RWPE1 (cell line): ENCODE measurements at places on chromosomes 16 and 17.

- no peak for DNase-seq
Observed at GRCh38 chr17:34287875-34288274, 2.3 kb downstream of the CCL11 start.

- DNase-seq: no peak
Observed at GRCh38 chr16:84911486-84912216, 91.9 kb downstream of the CRISPLD2 start.

DNA sequence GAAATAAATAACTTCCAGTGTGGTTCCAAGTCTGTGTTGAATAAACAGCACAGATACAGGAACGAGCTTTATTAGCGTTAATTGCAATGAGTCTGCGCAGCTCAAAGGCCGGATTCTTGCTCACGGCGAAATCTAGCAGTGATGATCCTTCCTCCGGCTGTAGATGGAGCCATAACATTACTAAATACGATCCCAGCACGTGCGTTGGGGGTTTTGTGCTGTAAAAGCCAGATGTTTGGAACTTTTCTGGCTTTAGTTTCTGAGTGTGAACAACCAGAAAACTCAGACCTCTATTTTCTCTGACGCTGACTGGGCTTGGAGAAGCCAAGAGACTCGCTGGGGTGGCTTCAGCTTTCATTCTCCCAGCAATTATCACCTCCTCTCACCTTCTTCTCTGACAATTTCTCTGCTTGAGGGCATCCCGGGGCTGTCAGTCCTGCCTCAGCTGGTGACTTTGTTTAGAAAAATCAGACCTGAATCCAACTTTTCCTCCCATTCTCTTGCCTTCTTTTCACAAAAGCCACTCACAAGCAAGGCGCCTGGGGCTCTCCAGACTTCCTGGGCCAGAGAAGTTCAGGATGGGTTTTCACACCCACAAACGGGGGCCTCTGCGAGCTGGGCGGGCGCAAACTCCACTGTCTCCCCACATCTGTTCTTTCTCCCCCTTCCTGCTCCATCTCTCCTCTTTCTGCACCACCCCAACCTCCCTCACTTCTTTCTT is 47.1 kb upstream of the AKTIP start:
- peak; percentile 82 for DNase-seq

DNA sequence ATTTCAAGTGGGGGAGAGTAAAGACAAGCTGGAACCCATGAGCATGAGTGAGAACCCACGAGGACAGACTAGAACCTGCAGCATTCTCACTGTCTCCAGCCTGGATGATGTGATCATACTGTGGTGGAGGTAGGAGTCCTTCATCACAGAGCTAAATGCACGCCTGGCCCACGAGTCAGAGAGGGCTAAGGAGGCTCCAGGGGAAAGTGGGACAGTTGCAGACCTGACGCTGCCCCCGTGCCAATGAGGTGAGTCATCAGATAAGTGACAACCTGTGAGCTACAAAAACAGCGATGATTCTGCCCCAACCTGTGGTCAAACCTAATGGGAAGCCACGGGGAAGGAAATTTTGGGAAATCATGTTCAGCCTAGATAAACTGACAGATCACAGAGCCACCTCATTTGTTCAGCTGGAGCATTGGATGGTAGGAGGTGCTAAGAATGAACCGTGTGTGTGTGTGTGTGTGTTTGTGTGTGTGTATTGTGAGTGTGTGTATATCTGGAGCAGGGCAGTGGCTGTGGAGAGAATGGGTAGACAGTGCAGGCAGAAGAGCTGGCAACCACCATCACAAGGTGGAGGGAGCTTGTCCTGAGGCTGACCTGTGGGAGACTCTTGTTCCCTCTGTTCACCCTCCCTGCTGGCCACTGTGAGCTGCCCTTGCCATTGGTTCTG is 131.8 kb downstream of the UTP18 start:
- no peak for DNase-seq

DNA sequence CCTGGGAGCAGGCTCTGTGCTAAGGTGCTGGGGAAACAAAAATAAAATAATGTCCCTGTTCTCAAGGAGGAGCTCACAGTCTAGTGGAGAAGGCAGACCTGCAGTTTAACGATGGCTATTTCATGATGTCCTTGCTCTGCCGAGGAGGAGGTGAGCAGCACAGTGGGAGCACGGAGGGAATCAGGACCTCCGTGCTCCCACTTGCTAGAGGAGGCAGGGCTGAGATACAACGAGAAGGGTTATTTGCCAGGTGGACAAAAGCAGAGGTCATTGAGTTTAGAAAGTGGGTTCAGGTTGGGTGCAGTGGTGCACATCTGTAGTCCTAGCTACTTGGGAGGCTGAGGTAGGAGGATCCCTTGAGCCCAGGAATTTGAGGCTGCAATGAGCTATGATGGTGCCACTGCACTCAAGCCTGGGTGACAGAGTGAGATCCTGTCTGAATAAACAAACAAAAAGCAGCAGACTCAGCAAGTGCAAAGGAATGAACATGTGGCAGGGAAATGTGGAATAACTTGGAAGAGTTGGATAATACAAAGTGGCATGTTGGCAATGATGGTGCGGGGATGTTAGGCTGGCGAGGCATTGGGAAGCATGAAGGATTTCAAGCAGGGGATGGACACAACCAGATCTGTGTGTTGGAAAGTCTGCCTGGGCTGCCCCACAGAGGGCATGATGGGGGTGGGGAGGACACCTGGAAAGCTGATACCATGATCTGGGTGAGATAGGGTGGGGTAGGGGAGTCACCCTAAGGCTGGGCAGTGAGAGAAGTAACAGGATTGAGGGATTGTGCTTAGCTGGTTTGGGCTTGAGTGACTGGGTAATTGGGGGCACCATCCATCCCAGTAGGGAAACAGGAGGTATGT is 12.8 kb upstream of the TNS4 start:
- no peak for DNase-seq

GRCh38 chr16:66295213-66295612 is 71.3 kb upstream of the CDH5 start:
- no peak for DNase-seq

- DNase-seq: peak; percentile 58
Observed at GRCh38 chr17:81991684-81992305, 14.4 kb downstream of the ASPSCR1 start.

- no peak for DNase-seq
Observed at GRCh38 chr16:86374603-86375130, 135.7 kb upstream of the FOXF1 start.

- no peak for DNase-seq
Observed at GRCh38 chr17:33973491-33973890, 281.6 kb upstream of the CCL2 start.

DNA sequence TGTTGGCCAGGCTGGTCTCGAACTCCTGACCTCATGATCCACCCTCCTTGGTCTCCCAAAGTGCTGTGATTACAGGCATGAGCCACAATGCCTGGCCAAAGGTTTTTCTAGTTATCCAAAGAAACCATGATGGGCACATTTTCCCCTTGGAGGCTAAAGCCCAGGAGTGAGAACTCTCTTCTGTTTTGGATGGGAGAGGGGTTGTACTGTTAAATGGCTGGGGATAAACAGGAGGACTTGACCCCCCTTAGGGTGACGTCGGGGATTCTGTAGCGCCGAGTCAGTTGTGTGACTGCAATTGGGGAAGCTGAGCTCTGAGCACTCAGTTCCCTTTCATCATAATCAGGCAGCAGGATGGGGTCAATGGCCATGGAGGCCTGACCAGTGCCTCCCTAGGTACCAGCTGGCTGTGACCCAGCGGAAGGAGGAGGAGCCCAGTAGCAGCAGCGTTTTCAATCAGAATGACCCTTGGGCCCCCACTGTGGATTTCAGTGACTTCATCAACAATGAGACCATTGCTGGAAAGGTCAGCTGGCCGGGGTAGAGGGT is 4.1 kb downstream of the AOC3 start:
- no peak for DNase-seq

GRCh38 chr17:41406205-41406604 is 8.8 kb upstream of the KRT31 start:
- DNase-seq: peak; percentile 41

DNA sequence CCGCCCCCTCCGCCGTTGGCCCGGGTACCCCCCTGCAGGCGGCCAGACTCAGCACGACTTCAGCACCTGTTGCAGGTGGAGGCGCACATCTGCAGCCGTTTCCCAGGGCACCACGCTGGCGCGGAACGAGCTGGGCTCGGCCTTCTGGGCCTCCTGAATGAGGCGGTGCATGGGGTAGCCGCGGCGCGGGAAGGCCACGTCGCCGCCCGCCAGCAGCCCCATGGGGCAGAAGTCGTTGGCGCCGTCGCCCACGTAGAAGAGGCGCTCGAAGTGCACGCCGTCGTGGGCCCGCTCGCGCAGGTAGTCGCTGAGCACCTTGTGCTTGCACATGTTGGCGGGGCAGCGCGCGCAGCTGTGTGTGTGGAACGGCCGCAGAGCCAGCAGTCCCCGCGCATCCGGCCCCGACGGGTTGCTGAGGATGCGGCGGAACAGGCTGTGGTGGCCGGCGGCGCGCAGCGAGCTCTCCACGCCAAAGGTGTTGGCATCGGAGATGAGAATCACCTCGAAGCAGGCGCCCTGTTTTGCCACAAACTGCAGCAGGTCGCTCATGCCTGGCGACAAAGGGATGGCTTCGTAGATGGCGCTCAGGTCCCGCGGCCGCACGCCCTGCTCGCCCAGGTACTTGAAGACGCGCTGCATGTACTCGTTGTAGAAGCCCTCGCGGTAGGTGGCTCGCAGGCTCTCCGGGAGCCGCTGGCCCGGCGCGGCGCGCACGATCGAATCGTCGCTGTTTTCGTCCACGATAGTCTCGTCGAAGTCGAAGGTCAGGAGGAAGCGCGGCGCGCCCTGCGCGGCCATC is 6.2 kb downstream of the PHOSPHO1 start:
- no peak for DNase-seq

GRCh38 chr17:38439436-38439835 is 11.2 kb downstream of the ARHGAP23 start:
- DNase-seq: no peak

- DNase-seq: no peak
Observed at GRCh38 chr16:68297908-68298307, 12.8 kb downstream of the SLC7A6OS start.

DNA sequence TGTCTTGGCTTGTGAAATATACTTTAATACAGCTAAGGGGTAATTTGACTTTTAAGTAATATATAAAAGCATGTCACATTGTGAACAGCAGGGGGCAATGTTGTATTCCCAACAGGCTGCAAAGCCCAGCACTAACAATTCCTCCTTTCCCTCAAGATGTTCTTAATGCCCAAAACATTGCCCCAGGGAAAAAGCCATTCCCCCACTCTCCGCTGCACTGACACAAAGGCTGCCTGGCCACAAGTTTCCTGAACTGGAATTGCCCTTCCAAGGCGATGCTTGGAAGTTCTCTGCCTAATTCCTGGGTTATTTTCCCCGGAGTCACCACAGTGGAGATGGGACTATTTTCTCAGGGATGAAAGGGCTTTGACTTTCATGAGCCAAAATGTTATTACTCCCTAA is 27.2 kb downstream of the CLEC16A start:
- peak; percentile 60 for DNase-seq

DNA sequence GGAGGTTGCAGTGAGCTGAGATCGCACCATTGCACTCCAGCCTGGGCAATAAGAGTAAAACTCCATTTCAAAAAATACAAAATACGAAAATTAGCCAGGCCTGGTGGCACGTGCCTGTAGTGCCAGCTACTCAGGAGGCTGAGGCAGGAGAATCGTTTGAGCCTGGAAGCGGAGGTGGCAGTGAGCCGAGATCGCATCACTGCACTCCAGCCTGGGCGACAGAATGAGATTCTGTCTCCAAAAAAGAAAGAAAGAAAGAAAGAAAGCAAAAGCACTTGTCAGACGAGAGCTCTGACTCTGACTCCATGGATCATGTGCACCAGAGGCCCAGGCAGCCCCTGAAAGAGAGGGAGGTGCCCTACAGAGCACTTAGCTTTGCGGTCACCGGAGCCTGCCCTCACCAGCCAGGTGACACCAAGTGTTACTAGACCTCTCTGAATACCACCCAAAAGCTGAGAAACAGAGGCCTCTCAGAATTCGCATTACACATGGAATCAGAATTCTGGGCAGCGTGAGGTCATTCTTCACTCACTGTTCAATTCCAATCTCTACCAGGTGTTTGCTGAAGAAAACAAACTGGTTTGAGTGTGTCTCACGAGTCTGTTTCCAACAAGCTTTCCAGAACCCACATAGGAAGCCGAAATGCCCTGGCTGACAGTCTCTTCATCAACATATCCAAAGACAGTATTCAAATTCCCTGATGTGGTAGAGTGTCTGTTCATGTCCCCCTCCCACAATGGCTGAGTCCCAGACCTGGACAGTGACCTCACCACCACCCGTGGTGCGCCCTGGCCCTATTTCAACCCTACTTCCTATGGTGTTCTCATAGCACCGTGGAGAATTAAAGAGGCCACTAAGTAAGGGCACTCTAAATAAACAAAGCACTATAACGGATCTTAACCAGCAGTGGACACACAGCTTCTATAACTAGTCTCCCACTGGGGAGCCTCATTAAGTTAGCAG is 1.5 kb downstream of the FLCN start:
- DNase-seq: no peak

GRCh38 chr17:74431568-74432423 is at the start of gene GPRC5C:
Gene GPRC5C, plus strand, starts transcription at chr17:74432088. Its CDS starts 7,689 bp downstream, at chr17:74439777.
- peak; percentile 83 for DNase-seq

DNA sequence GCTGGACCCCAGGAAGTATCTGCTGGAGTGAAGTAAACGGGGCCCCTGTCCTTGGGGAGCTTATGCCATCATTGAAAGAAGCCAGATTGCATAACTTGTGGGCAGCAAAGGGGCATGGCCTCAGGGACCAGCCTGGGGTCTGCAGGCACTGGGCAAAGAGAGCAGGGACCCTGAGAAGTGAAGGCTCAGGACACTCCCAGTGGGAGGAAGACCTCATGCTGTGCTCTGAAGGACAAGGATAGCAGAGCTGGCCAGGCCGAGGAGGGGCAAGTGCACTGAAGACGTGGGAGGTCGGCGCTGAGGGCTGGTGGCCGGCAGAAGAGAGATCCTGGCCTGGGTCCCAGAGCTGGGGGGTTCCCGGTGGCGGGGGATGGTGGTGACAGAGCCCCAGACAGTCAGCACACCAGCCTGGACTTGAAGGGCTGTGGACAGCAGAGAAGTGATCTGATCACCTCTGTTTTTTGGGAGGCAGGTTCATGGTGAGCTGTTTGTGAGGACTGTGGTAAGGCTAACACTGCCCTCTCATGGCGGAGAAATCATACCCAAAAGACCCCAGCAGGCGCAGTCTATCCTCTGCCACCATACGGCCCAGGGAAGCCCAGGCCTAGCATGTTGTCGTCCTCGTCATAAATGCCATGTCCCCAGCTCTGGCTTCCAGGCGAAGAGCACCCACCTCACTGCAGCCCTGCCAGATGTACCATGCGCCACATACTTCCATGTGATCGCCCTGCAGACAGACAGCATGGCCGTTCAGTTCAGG is 7.1 kb upstream of the CNP start:
- no peak for DNase-seq

GRCh38 chr17:20260268-20260667 is 207.1 kb downstream of the LGALS9B start:
- no peak for DNase-seq

GRCh38 chr17:76566988-76567431 is 18.6 kb downstream of the ST6GALNAC2 start:
- DNase-seq: no peak

GRCh38 chr17:60817192-60817591 is 139.5 kb downstream of the BCAS3 start:
- peak; percentile 12 for DNase-seq

DNA sequence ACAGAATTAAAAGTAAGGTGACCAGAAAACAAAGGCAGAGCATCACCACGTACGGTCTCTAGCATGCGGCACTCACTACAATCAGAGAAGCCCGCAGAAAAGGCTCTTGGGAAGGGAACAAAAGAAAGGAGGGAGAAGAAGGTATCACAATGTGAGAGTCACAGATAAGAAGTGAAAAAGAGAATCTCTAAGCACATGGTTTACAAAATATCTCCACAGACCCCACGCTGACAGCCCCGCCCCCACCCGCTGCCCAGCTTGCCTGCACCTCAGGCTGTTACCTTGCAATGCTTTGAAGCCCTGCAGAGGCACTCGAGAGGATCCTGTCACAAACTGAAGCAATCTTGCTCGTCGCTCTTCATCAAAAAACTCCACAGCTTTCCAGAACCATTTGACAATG is 40.5 kb downstream of the CEP95 start:
- no peak for DNase-seq
